HuH-7 (cell line): ENCODE measurements at places on chromosomes 12 and 14.

DNA sequence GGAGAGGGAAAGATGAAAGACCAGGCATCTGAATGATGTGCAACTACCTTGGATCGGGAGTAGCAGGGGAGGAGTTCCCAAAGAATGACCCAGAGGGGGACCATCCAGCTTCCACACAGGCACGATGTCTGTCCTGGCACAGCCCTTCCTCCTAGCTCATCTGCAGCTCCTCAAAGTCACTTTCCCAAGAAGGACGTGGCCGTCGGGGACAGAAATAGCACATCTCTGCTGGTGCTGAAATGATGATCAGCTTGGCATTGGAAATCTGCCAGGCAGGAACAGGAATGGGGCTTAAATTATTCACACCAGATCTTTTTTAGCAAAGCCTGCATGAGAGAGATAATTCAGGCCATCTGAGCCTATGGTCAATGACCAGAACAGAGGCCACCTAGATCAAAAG, 41.7 kb downstream of the TSPAN11 start:
- no peak for DNase-seq

GRCh38 chr12:111488271-111488670, 82.5 kb downstream of the SH2B3 start:
- DNase-seq: no peak

GRCh38 chr14:21215879-21216251, 53.4 kb downstream of the HNRNPC start:
- no peak for DNase-seq

DNA sequence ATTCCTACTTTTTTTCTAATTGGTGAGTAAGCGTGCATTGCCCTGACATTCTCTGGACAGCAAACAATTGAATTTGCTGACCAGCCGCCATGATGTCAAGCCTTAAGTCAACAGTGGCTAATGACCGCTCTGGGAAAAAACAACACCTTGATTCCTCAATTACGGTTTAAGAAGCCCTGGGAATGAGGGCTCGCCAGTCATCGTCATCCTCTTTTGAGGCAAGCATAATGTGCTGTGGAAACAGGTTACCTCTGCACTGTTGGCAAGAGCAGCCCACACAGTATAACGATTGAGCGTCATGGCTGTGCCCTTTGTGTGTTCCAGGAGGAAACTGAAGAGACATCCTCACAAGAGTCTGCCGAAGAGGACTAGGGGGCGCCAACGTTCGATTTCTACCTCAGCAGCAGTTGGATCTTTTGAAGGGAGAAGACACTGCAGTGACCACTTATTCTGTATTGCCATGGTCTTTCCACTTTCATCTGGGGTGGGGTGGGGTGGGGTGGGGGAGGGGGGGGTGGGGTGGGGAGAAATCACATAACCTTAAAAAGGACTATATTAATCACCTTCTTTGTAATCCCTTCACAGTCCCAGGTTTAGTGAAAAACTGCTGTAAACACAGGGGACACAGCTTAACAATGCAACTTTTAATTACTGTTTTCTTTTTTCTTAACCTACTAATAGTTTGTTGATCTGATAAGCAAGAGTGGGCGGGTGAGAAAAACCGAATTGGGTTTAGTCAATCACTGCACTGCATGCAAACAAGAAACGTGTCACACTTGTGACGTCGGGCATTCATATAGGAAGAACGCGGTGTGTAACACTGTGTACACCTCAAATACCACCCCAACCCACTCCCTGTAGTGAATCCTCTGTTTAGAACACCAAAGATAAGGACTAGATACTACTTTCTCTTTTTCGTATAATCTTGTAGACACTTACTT, 138.9 kb downstream of the HMGA2 start:
- DNase-seq: peak; percentile 23

DNA sequence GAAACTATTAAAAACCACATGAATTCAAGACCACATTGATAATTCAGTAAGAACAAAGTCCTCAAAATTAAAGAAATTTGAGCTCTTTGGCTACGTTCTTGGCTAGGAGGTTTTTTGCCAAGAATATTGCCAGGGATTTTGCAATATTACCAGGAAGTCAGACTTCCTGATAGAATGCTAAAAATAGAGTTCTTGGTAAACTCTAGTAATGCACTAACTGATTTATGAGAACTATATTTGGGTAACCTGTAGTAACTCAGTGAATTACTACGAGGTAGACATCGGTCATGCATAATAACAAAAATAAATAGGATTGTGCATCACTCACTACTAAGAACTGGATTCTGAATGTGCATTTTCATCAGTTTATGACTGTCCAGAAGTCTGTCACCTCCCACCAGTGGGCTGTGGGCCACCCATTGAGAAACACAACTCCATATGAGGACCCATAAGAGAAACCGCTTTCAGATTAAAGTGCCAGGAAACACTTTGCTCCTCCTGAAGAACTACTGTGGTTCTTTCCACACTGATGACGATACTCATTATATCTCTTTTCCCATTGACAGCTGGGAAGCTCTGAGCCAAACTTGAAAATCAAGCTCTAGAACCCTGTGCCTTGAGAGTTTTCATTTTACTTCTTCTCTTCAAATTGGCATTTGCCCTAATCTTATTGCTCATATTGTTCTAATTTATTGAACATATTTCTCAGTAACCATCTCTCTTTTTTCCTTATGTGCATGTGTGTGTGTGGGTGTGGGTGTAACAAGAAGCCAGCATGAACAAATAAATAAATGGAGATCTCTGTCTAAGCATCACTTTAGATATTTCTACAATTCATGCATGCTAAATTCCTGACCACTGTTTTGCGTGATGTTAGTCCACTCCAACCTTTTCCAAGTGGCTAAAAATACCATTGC, 116.6 kb downstream of the BCL11B start:
- DNase-seq: no peak

DNA sequence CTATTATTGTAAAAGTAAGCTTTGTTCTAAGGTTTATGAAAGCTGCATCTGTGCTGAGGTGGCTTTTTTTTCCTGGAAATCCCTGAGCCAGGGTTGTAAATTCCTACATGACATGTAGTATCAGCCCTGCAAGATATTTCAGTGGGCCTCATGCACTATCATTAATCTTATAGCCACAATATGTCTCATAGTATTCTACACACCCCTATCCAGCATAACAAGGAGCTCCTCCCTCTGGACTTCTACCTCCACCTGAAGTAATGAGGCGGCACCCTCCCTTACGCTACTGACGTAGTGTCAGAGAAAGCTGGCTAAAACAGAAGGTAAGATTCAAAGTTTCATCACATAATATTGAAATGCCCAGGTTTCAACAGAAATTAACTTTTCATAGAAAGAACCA, 35.5 kb downstream of the SLC5A8 start:
- DNase-seq: no peak

DNA sequence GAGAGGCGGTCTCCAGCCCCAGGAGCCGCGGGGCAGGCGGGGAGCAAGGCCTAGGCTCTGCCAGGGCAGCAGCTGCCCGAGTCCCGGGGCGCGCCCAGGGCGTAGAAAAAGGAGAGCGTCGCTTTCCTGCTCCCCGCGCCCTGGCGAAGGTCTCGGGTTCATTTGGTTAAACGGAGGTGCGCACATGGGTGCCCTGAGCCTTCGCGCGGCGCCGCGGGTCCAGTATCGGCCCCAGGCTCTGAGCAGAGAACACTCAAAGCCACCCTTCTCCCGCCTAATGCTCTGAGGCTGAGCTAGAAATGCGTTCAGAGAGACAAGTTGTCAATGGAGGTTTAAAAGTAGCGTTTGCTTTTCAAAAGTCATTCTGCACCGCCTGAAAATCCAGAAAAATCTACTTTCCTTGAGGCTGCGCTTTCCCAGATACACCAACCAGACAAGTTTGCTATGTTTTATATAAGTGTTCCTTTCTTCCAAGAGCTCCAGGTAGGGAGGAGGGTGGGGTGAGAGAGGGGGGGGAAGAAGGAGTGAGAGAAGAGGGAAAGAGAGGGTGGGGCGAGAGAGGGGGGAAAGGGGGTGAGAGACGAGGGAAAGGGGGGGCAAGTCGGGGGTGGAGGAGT, 1.5 kb downstream of the TMEM132C start:
- no peak for DNase-seq

DNA sequence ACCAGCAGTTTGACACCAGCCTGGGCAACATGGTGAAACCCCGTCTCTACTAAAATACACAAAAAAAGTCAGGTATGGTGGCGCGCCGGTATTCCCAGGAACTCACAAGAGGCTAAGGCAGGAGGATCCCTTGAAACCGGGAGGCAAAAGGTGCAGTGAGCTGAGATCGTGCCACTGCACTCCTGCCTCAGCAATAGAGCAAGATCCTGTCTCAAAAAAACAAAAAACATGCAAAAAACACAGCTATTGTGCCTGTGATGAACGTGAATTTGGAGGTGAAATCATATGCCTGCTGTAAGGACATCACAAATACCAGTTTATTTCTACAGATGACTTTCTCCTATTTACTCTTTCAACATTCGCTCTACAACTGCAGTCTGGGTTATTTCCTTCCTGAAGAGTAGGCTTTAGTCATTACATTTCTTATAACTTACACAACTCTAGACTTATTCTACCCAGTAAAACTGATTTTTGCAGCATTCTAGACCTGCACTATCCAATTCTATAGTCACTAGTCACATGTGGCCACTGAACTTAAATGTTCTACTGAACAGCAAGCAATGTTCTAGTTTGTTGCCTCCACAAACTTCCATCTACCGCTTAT, 48.3 kb downstream of the HNRNPC start:
- no peak for DNase-seq

DNA sequence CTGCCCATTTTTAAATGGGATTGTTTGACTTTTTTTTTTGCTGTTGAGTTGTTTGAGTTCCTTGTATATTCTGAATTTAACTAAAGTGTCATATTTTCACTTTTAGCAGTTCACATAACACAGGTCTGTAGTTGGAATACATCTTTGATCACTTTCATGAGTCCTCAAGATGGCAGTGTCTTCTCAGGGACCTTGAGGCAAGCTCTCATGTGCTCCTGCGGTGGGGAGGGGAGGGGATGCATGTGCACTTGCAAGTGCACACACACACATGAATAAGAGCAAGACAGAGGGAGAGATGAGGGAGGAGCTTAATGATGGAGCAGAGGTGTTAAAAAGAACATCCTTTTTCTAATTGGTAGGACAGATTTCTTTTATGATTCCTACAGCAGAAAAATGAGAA, 291.4 kb upstream of the OR4E1 start:
- no peak for DNase-seq

DNA sequence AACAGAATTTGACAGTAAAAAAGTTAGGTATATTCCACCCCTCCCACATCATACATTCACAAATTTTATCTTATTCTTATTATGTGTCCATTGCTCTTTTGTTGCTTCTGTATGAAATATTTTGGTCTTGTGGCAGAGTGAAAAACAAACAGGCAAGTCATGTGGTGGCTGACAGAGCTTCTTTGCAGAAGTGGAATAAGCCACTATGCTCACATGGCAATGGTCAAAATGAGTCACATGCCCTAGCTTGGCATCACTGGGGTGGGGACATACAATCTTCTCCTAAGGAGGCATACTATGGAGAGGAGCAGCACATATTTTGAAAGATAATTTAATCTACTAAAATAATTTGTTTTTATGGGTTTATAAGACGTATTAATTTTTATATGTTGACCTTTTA, 27.7 kb upstream of the CMA1 start:
- no peak for DNase-seq

DNA sequence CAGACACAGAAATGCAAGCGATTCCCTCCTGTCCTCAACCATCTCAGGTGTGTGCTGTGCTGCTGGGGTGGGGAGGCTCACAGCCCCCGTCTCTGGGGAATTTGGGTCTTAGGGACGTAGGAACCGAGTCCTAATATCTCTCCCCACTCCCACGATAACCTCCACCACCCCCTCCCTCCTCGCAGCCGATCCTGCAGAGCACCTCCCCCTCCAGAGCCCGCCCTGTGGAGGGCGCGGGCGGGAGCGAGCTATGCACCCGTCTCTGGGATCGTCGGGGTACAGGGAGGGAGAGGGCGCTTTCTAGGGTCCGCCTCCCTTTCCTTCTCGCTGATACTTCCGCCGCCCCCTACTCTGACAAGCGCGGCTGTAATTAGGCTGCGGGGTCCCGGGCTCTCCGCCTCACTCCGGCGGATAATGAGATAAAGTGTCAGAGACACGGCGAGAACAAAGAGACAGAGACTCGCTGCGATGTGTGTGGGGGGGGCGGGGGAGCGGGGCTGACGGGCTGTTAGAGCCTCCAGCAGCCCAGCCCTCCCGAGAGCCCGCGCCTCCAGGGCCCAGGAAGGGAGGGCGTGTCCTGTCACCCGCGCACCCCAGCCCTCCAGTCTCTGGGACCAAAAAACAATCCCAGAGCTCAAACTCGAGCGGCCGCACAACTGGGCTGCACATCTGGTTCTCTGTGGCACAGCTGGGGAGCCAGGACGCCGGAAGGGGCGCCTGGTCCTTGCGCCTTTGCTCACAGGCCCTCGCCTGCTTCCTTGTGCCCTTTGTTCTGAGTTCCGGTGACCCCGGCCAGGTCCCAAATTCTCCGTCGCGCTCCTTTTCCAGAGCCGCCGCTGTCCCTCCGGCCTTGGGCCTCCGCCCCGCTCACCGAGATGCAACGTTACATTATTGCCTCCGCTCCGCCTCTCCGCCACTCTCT, 8.7 kb downstream of the SHMT2 start:
- peak; percentile 74 for DNase-seq

DNA sequence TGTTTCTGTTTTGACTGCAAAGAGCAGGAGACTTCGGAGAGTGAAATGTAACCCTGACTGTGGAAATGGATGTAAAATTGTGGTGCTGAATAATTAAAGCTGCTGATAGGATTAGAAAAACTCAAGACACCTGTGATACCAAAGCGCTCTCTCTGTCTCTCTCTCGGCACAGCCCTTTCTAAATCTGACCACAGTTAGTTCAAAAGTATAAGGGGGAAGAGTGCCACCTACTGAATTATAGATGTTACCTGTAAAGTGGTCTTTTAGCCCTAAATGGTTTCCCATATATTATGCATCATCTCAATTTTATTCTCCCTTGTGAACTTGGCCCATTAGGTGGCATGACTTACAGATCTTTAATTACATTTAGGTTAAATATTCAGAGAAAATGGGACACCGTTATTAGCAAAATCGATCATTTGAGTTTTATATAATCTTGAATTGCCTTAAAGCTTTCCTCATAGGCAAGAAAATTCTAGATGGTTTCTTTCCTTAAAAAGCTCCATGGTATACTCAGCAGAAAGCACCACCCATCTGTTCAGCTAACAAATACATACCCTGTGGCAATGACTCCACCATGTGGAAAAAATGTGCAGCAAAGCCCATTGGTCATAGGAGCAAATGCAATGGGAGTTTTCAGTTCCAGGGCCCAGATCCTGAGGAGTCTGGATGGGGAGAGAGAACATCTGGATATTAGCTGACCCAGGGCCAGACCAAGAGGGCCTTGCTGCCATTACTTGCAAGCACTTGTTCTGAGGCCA, 18.1 kb downstream of the RFC5 start:
- DNase-seq: no peak

DNA sequence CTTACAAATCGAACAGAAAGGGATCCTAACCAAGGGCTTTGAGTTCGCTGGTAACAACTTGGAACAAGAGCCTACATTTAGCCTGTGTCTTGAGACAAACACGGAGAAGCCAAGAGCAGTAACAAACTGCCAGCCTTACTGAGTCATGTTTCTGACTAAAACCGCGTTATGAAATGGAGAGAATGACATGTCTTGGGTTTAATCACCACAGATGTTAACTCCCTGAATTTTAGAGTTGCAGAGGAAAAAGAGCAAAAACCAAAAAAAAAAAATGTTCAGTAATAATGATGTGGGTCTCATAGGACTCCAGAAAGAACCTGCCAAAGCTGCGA, 1.0 kb downstream of the BLTP3B start:
- no peak for DNase-seq
